Activated CD4-positive, CD25-positive, alpha-beta regulatory T cell (primary cell): ENCODE measurements at places on chromosomes 6 and 20.

- DNase-seq: no peak
Measured at GRCh38 chr6:130500693-130501092, 134.9 kb downstream of the TMEM200A start.

DNA sequence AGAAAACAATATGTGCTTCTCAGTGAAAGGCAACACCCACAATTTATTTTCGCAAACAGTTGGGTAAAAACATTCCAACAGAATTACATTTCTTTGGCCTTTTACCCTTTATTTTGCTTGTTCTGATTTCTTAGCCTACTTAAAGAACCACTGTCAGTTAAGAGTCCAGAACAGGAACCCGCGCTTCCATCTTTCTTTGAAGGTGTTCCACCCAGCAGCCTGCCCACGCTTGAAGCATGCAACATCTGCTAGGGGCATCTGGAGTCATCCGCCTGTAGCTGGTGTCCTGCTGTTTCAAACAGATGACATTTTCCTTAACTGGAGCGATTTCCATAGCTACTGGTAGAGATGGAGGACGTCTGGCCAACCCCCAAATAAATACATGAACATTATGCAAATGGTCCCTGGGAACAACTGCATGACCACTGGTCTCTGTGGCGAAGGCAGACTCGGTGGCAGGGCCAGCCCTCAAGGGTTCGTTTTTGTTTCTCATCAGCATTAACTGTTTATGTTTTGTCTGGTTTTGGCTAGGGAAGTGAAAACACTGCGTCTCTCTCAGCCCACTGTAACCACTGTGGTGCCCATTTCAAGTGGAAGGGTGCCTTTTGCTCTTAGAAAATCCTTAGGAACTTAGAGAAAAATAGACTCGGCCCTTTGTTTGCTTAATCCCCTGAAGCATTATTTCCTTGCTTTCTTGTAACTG is 51.6 kb downstream of the LAMA4 start:
- no peak for DNase-seq

DNA sequence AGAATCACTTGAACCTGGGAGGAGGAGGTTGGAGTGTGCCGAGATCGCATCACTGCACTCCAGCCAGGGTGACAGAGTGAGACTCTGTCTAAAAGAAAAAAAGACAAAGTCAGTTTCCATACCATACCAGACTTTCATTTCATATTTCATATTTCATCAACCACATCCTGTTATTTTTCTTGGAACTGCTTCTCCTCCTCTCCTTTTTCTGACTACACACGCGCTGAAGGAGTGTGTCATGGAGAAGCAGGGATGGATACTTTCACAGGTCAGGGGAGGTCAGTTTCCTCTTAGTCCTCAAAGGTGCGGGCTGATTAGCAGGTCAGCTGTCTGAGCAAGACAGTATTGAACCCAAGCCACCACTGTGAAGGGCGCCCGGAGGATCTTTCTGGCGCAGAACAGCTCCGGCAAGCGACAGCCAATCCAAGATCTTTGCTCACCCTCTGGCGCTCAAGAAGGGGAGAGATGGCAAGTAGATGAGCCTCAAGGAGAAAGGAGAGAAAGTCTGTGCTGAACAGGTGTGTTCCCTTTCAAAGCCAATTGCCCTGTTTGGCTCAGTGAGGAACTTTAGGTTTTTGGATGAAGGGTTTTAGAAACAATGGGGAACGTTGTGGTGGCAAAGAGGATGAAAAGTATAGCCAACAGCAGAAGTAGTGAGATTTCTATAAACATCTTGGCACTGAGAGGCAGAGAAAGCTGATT is 18.9 kb upstream of the SYNJ2 start:
- DNase-seq: no peak

- DNase-seq: no peak
Measured at GRCh38 chr6:1609648-1610496, at the start of gene FOXC1. TSS of gene FOXC1 (plus strand) at chr6:1609915. CDS start at chr6:1610446, 531 bp downstream.

DNA sequence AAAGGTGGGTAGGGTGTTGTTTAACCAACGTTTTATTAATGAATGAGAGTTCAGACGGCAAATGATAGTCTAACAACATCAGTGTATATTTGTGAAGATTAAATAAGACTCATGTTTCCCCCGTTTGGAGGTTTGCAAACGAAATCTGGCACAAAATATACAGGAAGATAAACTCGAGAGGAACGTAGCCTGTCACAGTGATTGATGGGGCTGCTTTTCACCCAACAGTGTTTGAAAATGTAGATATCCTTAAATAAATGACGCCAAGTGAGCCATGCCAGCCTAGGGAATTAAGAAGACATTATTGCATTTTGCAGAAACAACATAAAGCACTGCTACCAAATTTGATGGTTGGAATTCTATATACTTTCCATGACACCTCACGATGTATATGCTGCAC is 696.5 kb upstream of the FLRT3 start:
- DNase-seq: no peak

DNA sequence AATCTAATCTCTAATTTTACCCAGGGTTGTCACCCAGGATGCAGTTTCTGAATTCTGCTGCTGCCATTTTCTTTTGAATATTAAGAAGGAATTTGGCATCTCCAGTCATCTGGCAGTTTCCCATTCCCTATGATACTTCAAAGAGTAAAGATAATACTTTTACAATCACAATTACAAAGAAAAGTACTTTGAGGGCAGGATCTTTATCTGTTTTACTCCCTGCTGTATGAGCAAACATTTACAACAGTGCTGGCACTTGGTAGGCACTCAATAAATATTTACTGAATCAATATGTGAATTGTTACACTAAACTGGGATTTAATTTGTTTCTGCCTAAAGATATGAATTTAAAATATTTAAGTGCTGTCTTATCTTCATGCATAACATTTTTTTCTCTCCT is 224.9 kb downstream of the EPHA7 start:
- no peak for DNase-seq

GRCh38 chr6:75800708-75801505 is 51.9 kb downstream of the MYO6 start:
- DNase-seq: no peak

DNA sequence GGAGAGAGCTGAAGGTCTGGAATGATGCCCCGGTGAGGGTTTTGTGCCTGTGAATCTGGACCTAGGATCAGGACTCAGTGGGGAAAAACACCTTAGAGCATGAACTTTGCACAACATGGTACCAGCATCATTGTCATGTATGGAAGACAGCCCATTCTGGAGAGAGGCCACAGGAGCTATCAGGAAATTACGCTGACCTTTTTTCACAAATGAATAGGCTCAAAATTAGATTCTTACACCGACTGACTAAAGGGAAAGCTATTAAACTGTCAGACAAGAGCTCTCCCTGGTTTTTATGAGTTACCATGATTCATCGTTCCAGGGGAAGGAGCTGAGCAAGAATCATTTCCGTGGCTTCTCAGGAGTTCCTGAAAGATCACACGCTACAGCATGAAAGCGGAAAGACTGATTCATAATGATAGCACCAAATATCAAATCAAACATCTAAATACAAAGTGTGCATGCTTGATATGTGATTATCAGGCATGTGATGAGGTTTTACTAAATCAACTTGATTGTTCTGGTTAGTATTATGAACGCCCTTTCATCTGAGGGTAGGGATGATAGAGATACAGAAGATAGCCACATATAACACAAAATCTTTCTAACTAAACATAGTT is 224.9 kb upstream of the SMLR1 start:
- DNase-seq: no peak
